ENCODE measurements at places on chromosomes 7 and 10.

DNA sequence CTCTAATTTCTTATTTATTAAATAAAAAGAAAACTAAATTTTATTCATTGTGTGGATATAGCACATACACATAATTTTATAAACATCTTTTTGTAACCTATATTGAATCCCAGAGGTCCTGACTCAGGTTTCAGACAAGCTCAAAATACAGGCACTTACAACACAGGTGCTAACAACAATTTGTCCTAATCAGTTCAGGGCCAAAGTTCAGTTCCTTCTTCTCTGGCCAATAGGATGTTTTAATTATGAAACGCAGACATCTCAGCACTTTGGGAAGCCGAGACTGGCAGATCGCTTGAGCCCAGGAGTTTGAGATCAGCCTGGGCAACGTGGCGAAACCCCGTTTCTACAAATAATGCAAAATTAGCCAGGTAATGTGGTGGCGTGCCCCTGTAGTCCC is 15.0 kb downstream of the RPA3 start:
- no peak for DNase-seq

GRCh38 chr7:120504386-120504785 is 231.4 kb downstream of the KCND2 start:
- no peak for DNase-seq

DNA sequence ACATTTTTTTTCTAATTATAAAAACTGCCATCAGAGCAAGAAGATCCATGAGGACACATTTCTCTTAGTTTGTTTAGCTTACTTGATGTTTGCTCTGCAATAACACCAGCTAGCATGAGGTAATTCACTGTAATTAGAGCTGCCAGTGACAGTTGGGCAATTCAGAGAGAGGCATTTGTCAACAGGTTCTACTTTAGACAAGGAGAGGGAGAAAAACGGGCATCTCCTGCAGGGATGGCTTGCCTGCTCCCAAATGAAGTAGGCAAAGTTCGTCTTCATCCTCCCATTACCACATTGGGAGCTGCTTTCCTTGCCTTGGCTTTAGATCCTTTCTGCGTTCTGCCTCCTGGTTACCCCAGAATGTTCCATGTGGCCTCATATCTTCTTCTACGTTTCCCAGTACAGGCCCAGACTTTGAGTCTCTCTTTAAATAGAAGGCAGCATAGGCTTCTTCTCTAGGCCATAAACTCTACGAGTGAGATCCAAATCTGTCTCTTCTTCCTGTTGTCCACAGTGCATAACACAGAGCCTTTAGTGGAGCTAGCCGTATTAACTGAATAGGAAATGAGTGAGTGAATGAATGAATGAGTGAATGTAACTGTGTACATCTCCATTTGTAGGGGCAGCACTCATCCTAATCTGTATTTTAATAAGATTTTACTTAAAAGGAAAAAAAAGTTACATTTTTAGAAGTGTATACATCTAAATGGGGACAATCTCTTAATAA is 21.2 kb downstream of the ASB15 start:
- DNase-seq: no peak

DNA sequence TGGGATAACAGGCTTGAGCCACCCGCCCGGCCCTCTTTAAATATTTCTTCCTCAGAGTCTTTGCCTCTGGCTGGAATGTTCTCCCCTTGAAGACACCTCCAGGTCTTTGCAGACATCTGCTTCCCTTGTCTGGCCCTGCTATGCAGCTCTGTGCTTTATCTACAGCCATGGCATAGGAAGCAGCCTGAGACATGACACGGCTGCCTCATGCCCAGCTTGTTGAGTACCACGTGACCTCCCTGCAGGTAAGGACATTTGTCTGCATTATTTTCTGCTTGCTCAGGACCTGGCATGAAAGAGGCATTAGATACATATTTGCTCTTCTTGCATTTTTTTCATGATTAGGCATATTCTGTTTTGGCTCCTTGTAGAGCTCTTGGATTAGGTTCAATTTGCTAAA is 113.8 kb upstream of the KLF6 start:
- DNase-seq: no peak

DNA sequence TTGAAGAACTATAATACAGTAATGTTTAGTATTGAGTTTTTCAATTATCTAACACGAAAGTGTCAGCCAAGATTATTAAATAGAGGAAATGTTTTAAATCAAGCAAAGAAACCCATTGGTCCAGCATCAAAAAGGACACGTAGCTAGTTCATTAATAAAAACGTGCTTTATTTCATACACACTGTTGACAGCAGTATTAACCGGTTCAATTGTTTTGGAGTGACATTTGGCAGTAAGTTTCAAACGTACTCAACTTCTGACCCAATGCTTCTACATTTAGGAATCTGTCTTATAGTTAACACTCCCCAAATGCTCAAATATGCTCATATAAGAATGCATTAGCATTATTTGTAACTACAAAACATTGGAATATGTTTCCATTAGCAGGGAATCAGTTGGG is 41.3 kb downstream of the SLC16A12 start:
- DNase-seq: no peak

GRCh38 chr10:14416308-14416700 is 85.6 kb upstream of the FRMD4A start:
- no peak for DNase-seq

- DNase-seq: no peak
Observed at GRCh38 chr7:72035266-72035665, 376.9 kb downstream of the CALN1 start.

DNA sequence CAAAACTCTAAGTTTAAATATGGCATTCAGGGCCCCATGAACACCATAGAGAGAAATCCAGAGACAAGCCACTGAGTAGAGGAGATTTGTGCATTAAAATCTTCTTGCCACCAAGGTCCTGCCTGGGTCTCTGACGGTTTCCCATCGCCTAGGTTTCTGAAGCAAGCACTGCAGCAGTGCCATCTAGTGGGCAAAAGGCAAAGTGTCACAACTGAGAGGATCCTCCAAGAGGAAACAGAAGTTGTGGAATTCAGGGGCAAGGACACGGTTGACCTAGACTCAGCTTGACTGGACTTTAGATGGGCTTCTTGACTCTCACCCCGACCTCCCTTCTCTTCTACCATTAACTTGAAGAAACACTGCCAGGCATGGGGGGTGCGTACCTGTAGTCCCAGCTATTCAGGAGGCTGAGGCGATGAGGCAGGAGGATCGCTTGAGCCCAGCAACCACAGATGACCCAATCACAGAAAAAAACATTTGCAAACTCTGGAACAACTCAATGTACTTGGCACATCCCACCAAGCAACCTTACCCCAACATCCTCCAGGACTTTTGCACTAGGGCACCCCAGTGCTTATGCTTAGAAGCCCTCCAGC is 604.1 kb downstream of the GALNT17 start:
- DNase-seq: peak; percentile 64

- DNase-seq: no peak
Observed at GRCh38 chr10:130046591-130046990, 64.0 kb downstream of the C10orf143 start.

GRCh38 chr10:94678475-94678874 is 5.1 kb upstream of the CYP2C18 start:
- DNase-seq: no peak

- DNase-seq: peak; percentile 55
Observed at GRCh38 chr10:86868353-86868752, 89.1 kb downstream of the MMRN2 start.

- DNase-seq: no peak
Observed at GRCh38 chr10:125299461-125299860, 139.1 kb upstream of the CTBP2 start.

DNA sequence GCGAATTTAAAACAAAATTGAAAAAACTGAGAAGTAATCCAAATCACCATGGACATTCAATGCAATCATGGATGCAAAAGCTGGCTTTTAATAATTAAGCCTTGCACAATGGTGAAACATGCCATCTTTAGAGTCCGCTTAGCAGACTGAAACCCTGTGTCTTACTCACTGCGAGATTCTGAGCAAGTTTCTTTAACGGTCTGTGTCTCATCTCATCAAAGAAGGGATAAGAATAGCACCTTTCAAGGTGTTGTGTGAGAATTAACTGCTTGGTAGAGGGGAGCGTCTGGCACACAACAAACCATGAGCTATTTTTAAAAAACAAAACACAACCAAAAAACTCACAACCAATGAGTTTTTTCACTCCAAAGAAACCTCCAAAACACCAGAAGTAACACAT is 21.4 kb downstream of the ACBD7 start:
- no peak for DNase-seq

DNA sequence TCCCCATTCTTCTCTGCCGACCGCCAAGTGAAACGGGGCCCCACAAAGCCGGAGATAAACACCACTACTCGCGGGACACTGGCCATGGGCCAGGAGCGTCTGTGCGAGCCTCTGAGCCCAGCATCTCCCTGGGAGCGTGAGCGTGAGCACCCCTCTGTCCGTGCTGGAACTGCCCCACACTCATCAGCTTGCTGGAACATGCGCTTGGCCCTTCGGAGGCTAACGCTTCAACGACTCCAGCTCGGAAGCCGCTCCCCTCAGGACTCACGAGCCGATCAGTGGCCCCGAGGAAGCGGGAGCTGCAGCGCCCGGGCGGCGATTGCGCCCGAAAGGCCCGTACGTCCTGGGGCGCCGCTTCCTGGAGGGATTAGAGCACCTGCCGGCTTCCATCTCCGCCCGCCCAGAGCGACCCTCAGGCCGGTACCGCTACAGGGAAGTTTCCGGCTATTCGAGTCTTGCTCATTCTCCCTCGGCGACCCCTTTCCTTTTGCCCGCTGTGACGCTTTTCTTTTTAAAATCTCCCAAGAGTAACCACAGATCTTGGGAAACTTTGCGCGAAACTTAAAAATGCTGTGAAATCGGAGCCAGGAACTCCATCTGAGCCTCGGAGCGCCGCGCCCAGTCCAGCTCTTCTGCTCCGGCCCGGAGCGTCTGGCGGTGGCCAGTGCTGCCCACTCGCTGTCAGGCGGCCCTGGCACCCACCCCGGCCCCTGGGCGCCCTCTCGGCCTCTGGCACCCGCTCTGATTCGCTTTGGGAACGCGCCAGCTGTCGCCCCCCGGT is 1.0 kb downstream of the TLL2 start:
- peak; percentile 20 for DNase-seq

DNA sequence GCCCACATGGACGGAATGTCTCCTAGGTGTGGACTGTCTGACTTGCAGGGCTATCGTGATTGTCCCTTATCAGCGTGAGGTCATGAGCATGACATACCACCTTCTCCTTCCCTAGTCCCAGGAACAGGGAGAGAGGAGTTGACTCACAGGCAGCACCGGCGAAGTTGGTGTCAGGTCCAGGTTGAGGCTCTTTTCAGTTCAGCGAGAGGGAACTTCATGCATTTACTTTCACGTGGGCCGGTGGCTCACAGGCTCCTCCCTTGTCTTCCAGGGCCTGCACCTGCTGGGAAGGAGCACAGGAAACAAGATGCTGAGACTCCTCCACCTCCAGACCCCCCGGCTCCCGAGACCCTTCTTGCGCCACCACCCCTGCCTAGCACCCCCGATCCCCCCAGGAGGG is 46.1 kb downstream of the PROSER2 start:
- DNase-seq: no peak

DNA sequence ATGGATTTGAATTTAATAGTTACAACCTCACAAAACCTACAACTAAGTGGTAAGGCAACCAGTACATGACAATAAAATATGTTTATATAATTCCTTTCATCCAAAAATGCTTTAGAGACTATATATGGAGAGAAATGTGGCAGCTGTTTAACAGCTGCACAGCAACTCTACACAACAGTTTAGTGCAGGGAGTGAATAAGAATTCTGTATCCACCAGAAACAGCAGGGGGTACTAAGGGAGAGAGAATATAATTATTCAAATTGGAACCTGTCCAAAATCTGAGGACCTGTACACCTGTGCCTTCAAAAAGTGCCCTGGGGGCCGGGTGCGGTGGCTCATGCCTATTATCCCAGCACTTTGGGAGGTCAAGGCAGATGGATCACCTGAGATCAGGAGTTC is 49.6 kb downstream of the POLL start:
- DNase-seq: no peak

DNA sequence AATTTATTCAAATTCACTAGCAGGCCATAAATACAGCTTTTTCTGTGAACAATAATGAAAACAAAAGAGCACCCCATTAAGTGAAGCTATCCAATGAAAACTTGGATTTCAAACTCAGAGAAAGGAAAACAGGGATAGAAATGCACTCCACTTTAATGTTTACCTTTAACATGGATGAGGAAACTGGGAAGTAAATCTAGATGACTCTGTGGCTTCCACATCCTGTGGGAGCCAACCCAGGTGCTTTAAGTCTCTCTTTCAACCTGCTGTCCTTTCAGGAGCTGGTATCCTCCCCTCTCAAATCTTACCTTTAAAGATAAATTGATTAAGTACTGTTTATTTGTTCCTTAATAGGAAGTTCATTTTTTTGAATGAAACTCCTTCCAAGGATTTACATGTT is 21.5 kb upstream of the SGMS1 start:
- DNase-seq: no peak

GRCh38 chr10:59126991-59127390 is 49.5 kb upstream of the PHYHIPL start:
- DNase-seq: no peak

- DNase-seq: no peak
Observed at GRCh38 chr10:117417196-117417595, 42.0 kb upstream of the PDZD8 start.

GRCh38 chr10:102046095-102046494 is 9.9 kb downstream of the ARMH3 start:
- no peak for DNase-seq

DNA sequence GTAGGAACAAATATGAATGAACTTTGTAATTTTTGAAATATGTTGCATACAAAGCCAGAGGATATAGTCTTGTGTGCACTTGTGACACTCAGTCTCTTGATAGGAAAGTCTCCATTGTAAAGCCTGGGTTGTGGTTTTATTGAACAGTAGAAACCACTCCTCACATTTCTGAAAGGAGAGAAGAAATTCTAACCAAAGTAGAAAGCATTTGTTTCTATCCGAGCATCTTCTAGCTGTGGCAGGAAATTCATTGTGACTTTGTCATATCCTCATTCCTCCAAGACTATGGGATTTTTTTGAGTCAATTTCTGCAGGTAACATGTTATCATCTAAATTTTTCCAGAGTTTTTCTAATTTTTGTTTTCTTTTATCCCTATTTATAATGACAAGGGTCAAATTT is 55.5 kb upstream of the NCF1 start:
- no peak for DNase-seq

- no peak for DNase-seq
Observed at GRCh38 chr10:6978187-6978627, 398.1 kb upstream of the PRKCQ start.

- no peak for DNase-seq
Observed at GRCh38 chr7:20738518-20739481, 47.9 kb downstream of the SP8 start.

DNA sequence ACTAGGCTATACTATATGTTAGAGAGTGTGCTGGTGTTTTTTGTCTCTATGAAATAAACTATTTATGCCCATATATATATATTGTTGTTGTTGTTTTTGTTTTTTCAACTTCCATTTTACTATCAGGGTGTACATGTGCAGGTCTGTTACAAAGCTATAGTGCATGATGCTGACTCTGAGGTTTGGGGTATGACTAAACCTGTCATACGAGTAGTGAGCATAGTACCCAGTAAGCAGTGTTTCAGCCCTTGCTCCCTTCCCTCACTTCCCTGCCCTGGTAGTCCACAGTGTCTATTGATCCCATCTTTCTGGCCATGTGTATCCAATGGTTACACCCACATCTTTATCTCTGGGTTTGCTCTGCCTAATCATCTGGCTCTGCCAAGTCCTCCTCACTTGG is 101.8 kb downstream of the FAS start:
- no peak for DNase-seq
